ENCODE measurements at places on chromosomes 6 and 20.

- no peak for DNase-seq
Observed at GRCh38 chr20:53706466-53707370, 113.1 kb upstream of the ZNF217 start.

GRCh38 chr6:14743474-14744211, 502.2 kb upstream of the JARID2 start:
- peak; percentile 53 for DNase-seq

GRCh38 chr20:9011121-9011520, 57.8 kb upstream of the PLCB4 start:
- DNase-seq = no peak

DNA sequence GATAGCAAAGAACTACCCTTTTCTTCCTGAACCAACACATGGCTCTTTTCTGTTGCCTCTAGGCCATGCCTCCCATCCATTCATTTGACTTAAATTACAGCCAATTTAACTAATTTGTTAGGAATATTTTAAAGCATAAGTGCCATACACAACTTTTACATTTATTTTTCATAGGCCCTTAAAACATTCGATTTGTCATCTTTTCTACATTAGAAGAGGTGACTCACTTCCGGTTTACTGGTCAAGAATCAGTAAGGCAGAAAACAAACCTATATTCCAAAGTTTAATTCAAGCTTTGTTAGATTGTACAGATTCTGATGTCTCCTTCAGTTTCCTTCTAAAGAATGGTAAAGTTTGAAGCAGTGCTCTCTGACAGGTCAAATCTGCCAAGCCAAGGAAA, 344.3 kb downstream of the SAMD5 start:
- DNase-seq = no peak

DNA sequence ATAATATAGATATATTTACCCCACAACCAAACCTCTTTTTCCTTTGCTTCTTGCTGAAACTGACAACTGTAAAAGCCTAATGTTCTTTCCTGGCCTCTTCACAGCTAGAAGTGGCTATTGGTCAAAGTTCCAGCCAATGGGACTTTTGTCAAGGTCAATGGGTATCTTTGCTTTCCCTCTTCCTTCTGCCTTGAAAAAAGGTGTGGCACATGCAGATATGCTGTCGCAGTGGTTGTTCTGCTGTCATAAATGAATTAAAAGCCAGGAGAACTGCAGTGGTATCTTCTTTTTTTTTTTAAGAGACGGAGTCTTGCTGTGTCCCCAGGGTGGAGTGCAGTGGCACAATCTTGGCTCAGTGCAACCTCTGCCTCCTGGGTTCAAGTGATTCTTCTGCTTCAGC, 29.9 kb downstream of the MAN1A1 start:
- no peak for DNase-seq

- no peak for DNase-seq
Observed at GRCh38 chr6:48067886-48068277, 43.1 kb downstream of the PTCHD4 start.

DNA sequence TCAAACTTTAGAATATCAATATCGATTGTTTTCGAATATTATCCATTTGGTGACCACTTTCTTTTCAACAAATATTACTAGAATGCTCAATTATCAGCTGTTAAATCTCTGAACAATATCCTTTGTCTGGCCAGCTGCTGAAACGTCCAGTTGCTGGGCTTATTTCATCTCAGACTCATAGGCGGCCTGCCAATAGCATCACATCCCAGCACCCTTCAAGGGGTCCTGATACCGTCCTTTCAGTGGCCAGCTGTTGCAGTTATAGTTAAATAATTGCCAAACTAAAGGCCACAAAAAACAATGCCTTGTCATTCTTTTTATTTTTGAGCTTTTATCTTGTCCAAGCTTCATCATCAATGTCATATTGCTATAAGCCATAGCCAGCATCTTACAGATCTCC, 1006.8 kb upstream of the MANEA start:
- DNase-seq = no peak

- no peak for DNase-seq
Observed at GRCh38 chr6:138572885-138573284, 73.6 kb upstream of the NHSL1 start.

DNA sequence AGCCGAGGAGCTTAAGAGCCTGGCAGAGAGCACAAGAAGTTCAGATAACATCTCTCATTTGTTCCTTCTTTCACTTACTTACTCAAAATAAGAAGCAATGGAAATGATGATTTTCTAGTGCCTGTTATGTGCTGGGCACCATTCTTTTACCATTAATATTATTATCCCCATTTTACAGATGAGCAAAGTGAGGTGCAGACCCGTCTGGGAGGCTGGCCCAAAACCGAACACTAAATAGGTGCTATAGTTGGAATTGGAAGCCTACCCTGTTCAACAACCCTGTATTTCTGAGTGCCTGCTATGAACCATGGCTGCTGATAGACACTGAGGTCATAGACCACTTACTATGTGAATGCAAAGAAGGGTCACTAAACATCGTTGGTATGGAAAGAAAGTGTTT, 25.0 kb upstream of the MTRF1L start:
- no peak for DNase-seq

DNA sequence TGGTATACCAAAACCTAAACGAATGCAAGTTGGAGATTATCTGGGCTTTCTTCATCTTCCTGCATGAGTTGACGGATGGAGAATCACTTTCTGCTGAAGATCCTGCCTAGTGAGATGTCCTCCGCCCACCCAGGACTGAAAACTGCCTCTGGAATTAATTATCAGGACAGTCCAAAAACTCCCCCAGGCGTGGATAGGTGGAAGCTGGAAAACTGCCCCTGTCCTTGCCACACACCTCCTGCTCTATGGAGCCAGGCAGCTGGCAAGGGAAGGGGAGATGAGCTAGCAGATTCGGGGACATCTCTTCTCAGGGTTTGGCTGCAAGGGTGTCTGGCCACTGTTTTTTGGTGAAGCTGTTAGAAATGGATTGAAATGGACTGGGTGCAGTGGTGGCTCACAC, 89.3 kb upstream of the ZNFX1 start:
- no peak for DNase-seq

DNA sequence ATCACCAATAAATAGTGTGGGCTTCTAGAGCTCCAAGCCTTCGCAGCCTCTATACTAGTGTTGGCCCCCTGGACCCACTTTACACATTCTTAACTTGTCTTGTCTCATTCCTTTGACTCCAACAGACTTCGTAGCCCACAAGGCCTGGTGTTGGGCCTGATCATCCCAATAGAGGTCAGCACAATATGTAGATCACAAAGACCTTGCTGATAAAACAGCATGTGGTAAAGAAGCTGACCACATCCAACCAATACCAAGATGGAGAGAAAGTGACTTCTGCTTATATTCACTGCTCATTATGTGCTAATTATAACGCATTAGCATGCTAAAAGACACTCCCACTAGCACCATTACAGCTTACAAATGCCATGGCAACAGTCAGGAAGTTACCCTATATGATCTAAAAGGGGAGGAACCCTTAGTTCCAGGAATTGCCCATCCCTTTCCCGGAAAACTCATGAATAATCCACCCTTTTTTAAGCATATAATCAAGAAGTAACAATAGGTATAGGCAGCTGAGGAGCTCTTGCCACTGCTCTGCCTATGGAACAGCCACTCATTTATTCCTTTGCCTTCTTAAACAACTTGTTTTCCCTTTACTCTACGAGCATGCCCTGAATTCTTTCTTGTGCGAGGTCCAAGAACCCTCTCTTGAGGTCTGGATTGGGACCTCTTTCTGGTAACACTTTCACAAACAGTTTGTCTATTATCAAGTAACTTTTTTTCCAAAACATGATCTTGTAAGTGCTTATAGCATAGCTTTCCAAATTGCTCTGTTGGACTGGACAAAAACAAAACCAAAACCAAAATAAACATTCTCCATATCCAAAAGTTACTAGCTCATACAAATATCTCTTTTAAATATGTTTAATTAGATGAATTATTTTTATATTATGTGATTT, 54.6 kb upstream of the ECHDC1 start:
- DNase-seq = no peak

GRCh38 chr6:113813142-113813541, 44.0 kb upstream of the MARCKS start:
- DNase-seq = no peak

Data from left cardiac atrium (tissue), 4 donors.